ENCODE measurements at places on chromosomes 2 and 18. TPM values are rescaled to one million over a fixed set of nuclear protein-coding genes. Genes with fewer than 3 reads are reported as not detected.
A peak's percentile ranks its signal among the peaks of the same experiment; 100 is the strongest.

GRCh38 chr18:22678486-22678885, 254.6 kb upstream of the RBBP8 start:
- DNase-seq = no peak

- no peak for DNase-seq
Observed at GRCh38 chr2:26816893-26817292, 31.0 kb downstream of the CENPA start.

DNA sequence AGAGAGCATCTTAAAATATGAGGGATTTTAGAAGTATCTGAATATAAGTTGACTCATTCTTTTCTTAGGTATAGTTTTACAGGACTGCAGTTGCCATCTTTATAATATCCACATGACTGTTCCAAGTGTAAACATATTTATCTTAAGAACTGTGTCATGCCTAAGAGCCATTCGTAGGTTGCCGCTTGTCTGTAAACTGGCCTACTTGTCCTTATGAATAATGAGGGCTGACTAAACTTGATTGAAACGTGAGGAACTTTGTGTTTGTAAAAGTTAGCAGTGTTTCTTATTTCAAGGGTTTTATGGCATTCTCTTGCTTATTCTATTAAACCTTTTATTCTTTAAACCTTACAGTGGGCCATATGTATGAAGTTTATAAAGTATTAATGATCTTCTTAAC, 99.6 kb downstream of the MAP3K20 start:
- DNase-seq = no peak

- no peak for DNase-seq
Observed at GRCh38 chr2:145753966-145754365, 1234.0 kb upstream of the ZEB2 start.

GRCh38 chr2:215403441-215404347, 32.2 kb downstream of the FN1 start:
- DNase-seq = no peak

DNA sequence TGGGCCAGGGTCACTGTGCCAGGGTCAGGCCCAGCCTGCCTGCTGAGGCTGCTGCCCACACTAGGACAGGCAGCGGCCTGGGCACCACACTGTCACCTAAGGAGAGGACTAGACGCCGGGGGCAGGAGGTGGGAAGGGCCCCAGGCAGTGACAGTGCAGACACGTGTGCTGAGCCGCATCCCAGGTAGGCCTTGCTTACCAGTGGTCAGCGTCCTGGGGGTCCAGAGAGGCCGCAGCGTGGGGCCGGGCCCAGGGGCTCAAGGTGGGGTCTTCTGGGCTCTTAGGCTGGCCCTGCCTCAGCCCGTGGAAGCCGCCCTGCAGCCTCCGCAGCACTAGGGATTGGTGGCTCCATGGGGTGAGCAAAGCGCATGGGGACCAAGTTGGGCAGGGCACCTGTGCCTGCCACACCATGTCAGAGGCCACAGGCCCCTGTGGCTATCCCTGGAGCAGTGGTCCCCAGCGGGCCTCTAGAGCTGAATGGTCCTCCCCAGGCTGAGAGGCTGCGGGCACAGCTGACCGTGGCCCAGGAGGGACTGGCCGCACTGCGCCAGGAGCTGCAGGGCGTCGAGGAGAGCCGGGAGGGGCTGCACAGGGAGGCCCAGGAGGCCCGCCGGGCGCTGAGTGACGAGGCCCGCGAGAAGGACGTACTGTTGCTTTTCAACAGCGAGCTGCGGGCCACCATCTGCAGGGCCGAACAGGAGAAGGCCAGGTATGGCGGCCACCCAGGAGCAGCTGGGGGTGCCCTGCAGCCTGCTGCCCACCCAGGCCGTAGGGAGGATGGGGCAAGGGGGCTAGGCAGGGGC, 35.2 kb upstream of the SNED1 start:
- no peak for DNase-seq

GRCh38 chr2:227860221-227860641, 11.2 kb upstream of the DAW1 start:
- peak; percentile 35 for DNase-seq

DNA sequence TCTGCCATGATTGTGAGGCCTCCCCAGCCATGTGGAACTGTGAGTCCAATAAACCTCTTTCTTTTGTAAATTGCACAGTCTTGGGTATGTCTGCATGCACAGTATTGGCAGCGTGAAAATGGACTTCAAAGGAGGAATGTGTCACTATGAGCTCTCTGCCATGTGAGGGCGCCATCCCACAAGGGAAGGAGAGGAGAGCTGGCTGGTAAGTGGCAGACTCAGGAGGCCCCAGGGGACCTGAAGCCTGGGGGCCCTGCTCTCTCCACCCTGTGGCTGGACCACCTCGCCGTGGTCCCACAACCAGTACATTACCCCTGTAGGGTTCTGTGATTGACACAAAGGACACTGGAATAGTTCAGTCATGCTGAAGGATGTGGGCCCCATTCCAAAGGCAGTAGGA, 122.1 kb downstream of the RPIA start:
- DNase-seq = no peak

- no peak for DNase-seq
Observed at GRCh38 chr18:23137788-23138216, 2.5 kb downstream of the CABLES1 start.

DNA sequence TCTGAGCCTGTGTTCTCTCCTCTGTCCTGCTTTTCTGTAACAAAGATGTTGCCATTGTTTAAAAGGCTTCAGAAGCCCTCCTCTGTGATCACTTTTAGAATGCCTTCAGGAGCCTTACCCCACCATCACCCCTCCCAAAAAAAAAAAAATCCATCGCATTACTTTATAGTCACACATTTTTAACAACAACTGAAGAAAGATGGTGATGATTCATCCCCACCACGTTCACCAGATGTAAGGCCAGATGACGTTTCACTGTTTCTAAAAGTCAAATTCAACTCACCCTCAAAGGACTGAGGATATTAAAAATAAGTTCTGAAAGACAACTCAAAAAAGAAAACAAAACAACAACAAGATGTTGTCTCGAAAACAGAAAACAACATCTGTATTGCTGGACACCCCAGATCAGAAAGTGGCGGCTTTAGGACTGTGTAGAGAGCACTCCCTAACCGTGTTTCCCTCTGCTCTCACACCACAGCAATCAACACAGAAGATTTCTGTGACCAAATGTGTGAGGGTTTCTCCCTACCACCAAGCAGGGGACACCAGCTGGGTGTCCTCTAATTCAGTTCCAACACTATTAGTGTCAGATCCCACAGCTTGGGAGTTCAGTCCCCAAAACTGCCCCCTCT, 61.9 kb upstream of the CREB1 start:
- DNase-seq = no peak

GRCh38 chr18:40055262-40055661, 1899.8 kb upstream of the PIK3C3 start:
- DNase-seq = no peak

GRCh38 chr18:54928236-54928635, 31.0 kb downstream of the CCDC68 start:
- DNase-seq = no peak

GRCh38 chr2:177568893-177569292, 176.3 kb downstream of the AGPS start:
- DNase-seq = no peak

- DNase-seq = no peak
Observed at GRCh38 chr2:38026846-38027245, 49.1 kb downstream of the CYP1B1 start.

DNA sequence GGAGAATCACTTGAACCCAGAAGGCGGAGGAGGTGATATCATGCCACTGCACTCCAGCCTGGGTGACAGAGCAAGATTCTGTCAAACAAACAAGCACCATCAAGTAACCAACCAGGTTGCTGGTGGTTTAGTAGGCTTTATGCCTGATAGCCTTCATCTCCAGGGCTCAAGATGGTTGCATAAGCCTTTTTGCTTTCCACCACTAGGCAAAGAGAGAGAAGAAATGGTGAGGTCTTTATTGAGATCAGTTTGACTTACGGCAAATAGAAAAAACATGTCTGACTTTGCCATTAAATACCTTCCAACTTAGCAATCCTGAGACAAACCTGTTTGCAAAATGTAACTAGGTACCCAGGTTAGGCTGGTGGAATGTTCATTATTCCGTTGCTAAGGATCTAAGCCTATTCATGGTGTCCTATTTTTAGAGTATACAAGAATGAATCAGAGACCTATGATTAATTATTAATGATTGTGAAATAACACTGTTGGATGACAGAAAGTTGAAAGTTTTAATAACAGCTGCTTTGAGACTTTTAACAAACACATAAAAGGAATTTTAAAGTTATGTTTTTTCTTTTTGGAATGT, 53.5 kb upstream of the SLC38A11 start:
- no peak for DNase-seq

Gene AP1S3
- 4.8 TPM for polyA plus RNA-seq

Gene SCYGR4
- polyA plus RNA-seq = 0.51 TPM

Gene COL3A1
- 391 TPM for polyA plus RNA-seq

Gene SALL3
- 119 TPM for polyA plus RNA-seq

Gene ASAP2
- polyA plus RNA-seq = 30.4 TPM

Gene LYG2
- polyA plus RNA-seq = 0.33 TPM

Gene MAL
- 17.6 TPM for polyA plus RNA-seq

Gene TXNDC2
- polyA plus RNA-seq = 0.35 TPM

Gene PIEZO2
- 14.0 TPM for polyA plus RNA-seq
